Hepatic stellate cell (primary cell): ENCODE measurements at places on chromosomes 2 and 18.

GRCh38 chr2:14737201-14737600 lies 104.7 kb downstream of the LRATD1 start:
- no peak for DNase-seq

GRCh38 chr18:6215888-6216287 lies 198.8 kb downstream of the L3MBTL4 start:
- no peak for DNase-seq

GRCh38 chr2:231342061-231342711 lies 53.3 kb upstream of the B3GNT7 start:
- DNase-seq, result no peak

GRCh38 chr2:46814160-46814961 lies 101.2 kb downstream of the MCFD2 start:
- DNase-seq, result no peak

- DNase-seq, result no peak
These were observed 30.8 kb downstream of the EN1 start for GRCh38 chr2:118816669-118817068.

DNA sequence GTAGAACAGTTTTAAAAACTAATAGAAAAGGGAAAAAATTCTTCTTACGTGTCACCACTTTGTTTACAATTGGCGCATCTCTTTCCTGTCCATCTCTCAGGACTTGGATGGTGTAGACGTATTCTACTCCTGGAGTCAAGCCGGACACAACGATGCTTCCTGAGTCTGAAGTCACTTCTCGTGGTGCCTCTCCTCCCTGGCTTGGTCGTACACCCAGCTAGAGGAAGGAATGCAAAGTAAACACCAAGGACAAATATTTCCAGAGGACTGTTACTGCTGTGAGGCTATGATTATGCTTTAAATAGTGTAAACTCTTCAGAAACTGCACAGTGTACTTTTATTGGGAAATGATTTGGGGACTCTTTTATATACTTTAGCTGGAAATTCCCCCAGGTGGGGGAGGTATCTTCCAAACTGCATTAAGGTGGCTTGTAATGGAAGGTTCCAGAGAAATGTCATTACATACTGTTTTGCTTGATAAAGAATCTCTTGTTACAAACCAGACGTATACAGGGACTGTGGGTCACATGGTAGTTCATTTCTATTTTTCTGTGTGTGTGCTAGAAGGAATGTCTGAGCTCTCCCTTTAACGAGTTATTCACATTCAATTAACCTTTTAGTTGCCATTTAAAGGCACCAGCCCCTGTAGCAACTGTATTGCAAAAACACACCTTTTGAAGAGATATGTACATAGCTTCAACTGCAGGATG lies 38.1 kb downstream of the FN1 start:
- no peak for DNase-seq
